ENCODE measurements at places on chromosomes 3 and 15. TPM values are rescaled to one million over a fixed set of nuclear protein-coding genes. Genes with fewer than 3 reads are reported as not detected.

- H3K27ac ChIP-seq = peak overlapping the region; percentile 91
- no peaks in the 10 kb centered on the region for H3K27me3 ChIP-seq
- H3K4me1 ChIP-seq = peaks cover 53% of the 10 kb centered on the region
- peaks cover 12% of the 10 kb centered on the region for H3K36me3 ChIP-seq
- no peak overlapping the region for H3K4me3 ChIP-seq
Observed at GRCh38 chr15:63595065-63595464, 2.1 kb upstream of the FBXL22 start.

- H3K36me3 ChIP-seq = no peaks in the 10 kb centered on the region
- no peaks in the 10 kb centered on the region for H3K4me1 ChIP-seq
- no peaks in the 10 kb centered on the region for H3K27me3 ChIP-seq
- H3K4me3 ChIP-seq = no peak overlapping the region
Observed at GRCh38 chr3:24428481-24428880, 66.2 kb downstream of the THRB start.

DNA sequence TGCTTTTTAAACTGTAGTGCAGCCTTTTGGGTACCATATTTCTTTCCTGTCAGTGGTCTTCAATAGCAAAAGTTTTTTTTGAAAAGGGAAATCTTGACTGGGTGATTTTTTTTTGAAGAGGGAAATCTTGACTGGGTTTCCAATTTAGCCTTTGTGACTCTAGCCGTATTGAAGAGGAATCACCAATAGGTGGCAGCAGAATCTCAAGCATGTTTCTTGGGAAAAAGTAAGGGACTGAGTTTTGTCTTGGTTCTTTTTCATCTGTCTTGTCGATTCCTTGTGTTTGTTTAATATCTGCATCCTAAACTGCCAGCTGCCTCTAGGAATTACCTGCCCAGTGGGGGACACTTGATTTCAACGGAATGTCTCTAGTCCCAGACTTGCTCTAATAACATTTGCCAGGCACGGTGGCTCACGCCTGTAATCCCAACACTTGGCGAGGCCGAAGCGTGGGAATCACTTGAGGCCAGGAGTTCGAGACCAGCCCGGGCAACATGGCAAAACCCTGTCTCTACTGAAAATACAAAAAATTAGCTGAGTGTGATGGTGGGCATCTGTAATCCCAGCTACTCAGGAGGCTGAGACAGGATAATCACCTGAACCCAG lies 89.2 kb downstream of the RBPMS2 start:
- H3K36me3 ChIP-seq = no peaks in the 10 kb centered on the region
- DNase-seq = no peak
- H3K4me1 ChIP-seq = peaks cover under 1% of the 10 kb centered on the region
- no peaks in the 10 kb centered on the region for H3K27me3 ChIP-seq
- H3K4me3 ChIP-seq = no peak overlapping the region

DNA sequence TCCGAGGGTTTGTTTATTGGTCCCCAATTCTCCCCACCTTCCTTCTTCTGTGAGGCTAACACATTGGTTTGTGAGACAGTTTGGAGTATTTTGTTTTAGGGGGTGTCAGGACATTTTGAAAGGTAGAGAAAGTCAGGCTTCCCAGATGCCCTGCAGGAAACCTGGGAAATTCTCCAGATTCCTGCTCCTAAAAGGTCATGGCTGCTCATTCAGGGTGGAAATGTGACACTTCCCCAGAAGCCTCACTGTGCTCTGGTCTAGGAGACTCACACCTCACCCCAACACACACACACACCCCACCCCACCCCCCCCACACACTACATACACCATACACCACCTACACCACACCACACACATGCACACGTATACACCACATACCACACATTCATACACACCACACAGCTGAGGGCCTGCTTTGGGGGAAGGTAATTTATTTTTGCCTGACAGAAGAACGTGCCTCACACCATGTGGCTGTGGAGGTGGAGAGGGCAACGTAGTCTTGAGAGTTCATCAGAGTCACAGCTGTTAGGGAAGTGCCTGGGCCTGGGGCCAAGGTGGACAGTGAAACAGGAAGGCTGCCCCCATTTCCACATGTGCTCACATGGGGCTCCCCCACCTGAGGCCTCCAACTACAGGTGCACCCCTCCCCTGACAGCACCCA lies 40.4 kb upstream of the LIMD1 start:
- no peaks in the 10 kb centered on the region for H3K27me3 ChIP-seq
- H3K4me1 ChIP-seq = peaks cover 28% of the 10 kb centered on the region
- peak overlapping the region; percentile 11 for H3K27ac ChIP-seq
- peak; percentile 73 for DNase-seq
- H3K4me3 ChIP-seq = no peak overlapping the region

- H3K4me3 ChIP-seq = no peak overlapping the region
- no peaks in the 10 kb centered on the region for H3K27me3 ChIP-seq
- DNase-seq = no peak
- H3K4me1 ChIP-seq = peaks cover 26% of the 10 kb centered on the region
- H3K36me3 ChIP-seq = no peaks in the 10 kb centered on the region
Observed at GRCh38 chr3:63936925-63937324, 24.7 kb upstream of the SCAANT1 start.

The NEK11 gene
- total RNA-seq = 7.0 TPM

GRCh38 chr15:60093273-60094067 lies 89.4 kb downstream of the FOXB1 start:
- H3K27me3 ChIP-seq = no peaks in the 10 kb centered on the region
- no peak overlapping the region for H3K27ac ChIP-seq
- peak; percentile 33 for DNase-seq
- H3K4me3 ChIP-seq = no peak overlapping the region
- H3K36me3 ChIP-seq = no peaks in the 10 kb centered on the region

DNA sequence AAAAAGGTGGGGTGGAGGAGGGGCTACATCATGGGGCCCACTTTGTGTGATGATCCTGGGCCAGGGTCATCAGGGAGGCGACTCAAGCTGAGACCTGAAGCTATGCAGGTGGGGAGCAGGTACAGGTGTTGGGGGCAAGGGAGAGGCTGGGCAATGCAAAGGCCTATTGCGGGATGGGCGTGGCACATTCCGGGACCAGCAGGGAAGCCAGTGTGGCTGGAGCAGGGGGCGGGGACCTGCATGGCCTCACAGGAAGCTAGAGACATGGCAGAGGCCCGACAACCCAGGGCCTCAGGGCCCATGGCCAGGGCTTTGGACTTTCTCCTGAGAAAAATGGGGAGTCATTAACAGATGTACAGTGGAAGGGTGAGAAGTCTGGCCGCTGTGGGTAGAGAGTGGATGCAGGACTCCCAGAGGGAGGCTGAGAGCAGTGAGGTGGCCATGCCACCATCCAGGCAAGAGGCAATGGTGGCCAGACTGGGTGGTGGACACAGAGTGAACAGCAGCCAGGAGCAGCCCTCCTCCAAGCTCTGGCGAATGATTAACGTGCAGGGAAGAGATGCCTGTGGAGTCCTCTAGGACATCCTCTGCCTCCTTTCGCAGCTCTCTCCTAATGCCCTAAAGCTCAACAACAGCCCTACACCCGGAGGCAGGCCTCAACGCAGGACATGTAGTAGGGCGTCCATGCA lies 122.6 kb upstream of the ATP2B2 start:
- H3K4me3 ChIP-seq = no peak overlapping the region
- no peaks in the 10 kb centered on the region for H3K4me1 ChIP-seq
- no peaks in the 10 kb centered on the region for H3K36me3 ChIP-seq
- H3K27ac ChIP-seq = no peak overlapping the region
- no peaks in the 10 kb centered on the region for H3K27me3 ChIP-seq
- DNase-seq = no peak
